ENCODE measurements at places on chromosomes 2 and 18.

DNA sequence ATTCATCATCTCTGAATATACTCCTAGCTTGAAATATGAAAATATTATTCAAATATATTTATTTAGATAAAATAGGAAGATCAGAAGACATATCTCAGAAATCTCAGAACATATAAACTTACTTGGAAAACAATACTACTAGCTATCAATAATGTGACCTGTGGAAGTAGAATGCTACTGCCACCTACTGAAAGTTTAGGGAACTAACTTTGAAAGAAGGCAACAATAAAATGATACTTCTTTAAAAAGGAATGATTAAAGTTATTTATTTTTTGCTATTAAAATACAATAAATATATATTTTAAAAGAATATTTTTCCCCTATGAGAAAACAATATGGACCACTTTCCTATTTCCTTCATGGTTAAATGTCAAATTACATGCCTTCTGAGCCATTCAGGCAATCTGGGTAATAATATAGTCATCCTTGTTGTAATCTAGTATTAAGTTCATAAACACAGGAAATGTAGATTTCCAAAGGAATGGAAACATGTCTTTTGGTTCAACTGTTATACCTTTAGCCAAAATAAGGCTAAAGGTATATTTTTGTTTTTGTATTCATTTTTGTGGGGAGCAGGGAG is 26.0 kb downstream of the ACADL start:
- DNase-seq = peak; percentile 42

GRCh38 chr2:27264753-27265535 is 2.1 kb upstream of the SLC30A3 start:
- peak; percentile 90 for DNase-seq

- DNase-seq = peak; percentile 63
Observed at GRCh38 chr2:74876081-74876886, 42.4 kb downstream of the HK2 start.

DNA sequence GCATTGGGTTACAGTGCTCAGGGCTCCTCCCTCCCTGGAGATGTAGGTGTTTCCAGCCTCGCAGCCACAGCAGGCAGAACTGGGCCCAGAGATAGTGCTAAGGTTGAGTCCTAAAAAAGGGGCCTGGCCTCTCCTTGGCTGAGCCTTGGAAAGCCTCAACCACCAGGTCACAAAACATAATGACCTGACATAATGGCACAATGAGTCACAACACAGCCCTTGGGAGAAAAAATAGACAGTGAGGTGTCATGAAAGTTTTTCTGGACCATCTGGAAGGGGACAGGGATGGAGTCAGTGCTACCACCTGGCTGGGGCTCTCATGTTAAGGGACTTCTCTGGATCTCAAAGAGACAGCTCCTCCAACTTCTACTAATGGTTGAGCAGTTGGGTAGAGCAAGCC is 92.4 kb upstream of the LCLAT1 start:
- DNase-seq = no peak

DNA sequence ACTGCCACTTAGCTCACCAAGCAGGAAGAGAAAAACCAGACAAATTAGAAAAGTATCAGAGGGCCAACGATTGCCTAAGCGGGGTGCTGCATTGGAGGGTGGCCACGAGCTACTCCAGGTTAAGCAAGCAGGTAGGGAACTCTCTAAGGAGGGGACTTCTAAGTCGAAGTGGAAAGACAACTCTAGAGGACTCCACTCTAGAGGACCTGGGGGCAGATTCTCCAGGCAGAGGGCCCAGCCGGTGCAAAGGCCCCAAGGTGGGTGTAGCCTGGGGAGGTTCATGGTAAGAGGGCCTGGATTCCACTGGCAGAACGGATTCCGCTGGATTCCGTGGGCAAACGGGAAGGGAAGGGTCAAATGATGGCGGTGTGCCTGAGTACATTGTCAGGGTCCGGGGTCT is 12.7 kb downstream of the FBLN7 start:
- no peak for DNase-seq

GRCh38 chr2:28326881-28327505 is 65.7 kb upstream of the FOSL2 start:
- DNase-seq = no peak

GRCh38 chr2:62216616-62217015 is 20.7 kb downstream of the B3GNT2 start:
- peak; percentile 93 for DNase-seq

DNA sequence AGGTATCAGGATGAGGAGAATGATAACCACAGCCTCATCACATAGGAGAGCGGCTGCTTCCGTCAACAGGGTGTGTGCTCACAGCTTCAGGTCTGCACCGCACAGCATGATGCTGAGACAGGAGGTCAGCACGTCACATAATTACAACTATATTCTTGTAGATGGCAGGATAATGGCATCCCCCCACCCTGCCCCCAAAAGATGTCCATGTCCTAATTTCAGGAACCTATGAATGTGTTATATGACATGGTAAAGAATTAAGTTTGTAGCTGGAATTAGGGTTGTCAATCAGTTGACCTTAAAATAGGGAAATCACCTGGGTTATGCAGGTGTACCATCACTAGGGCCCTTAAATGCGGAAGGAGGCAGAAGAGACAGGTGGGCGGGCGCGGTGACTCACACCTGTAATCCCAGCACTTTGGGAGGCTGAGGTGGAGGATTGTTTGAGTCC is 73.9 kb downstream of the ARL4C start:
- no peak for DNase-seq

DNA sequence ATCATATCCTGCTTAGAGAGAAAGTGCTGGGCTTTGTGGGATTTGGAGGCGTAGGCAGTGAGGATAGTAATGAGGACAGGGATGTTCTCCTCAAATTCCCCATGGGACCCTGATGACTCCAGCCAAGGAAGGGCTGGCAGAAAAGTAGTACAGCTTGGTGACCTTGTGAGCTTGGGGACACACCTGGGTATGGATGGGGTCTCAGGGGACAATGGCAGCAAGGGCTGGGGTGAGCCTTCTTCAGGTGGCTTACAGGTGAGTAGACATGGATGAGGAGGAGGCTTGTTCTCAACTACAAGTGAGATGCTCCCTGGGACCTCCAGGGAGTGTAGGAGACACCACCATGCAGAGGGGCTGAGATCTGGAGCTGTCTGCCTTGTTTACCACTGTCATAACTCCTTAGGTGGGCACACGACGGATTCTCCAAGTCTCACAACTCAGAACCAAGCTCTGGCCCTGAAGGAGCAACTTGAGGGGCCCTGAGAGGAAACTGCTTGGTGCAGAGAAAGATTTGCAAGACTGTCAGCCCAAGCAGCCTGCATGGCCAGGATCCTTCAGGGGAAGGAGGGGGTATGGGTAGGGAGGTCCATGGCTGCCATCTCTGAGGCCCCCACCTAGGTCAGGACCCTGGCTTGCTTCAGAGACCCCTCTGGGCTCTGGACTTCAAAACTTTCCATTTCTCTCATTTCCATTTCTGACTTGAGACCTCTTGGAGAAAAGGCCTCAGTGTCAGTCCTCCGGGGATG is 262.8 kb downstream of the DYSF start:
- no peak for DNase-seq

DNA sequence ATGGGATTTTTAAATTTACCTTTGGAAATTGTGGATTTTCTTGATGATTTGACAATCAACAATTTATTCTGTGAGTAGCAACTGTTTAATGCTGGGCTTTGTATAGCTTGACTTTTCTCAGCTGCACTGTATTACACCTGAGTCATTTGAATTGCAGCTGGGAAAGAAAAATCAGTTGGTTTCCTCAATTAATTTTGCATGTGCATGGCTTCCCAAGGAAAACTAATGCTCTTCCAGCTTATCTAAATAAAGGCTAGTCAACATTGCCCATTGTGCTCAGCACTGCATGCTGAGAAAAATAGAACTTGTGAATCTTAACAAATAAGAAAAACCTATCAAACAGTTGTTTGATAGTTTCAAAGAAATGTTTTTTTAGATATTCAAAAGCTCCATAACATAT is 268.3 kb upstream of the CDH20 start:
- DNase-seq = no peak
